ENCODE measurements at places on chromosomes 12 and 14.

- DNase-seq: no peak
These were observed 84.3 kb downstream of the ETNK1 start for GRCh38 chr12:22709292-22709691.

GRCh38 chr12:75308279-75308678 lies 21.8 kb downstream of the CAPS2 start:
- DNase-seq: no peak

DNA sequence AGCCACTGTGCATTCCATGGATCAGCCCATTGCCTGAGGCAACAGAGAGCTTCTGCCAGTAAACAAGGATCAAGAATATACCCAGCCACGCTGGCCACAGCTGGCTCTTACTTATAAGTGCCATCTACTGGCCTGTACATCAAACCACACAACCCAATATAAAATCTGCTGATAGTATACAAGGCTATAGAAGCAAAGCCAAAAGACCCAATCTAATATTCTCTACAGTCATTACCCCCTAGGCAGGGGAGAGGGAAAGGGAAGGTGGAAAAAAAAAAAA lies 4.4 kb upstream of the FAM186B start:
- DNase-seq: no peak

DNA sequence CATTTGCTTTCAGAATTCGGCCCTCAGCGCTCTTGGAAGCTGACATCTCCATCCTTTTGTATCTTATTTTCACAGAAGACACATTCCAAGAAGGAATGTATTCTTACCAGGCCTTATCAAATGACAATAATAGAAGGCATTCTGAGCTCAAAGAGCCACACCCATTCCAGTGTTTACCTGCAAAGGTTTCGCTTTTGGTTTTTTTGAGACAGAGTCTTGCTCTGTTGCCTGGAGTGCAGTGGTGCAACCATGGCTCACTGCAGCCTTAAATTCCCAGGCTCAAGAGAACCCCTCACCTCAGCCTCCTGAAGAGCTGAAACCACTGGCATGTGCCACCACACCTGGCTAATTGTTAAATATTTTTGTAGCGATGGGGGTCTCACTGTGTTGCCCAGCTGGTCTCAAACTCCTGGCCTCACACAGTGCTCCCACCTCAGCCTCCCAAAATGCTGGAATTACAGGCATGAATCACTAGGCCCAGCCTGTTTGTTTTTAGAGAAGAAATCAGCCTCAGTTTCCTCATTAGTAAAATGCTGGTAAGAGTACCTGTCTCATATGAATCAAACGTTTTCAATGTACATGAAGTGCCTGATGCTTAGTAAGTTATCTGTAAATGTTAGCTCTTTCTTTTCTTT lies 69.2 kb downstream of the SLC6A12 start:
- no peak for DNase-seq

DNA sequence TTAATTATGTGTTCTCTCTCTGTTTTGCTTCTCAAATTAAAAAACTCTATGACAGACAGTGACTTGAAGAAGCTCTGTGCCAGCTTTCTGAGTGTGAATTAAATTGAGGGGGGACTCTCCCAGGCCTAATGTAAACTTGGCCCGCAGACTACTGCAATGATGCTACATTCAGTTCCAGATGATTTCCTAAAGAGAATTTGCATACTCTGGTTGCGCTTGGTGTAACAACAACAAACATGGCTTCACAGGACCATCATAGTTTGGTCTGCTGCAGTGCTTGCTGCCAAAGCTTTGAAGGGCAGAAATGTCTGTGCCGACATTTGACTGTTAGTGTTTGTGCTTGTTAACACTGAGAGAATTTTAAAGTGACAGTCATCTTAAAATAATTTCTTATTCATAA lies 25.0 kb downstream of the CFAP54 start:
- no peak for DNase-seq
